Tibial nerve (tissue), 4 donors: ENCODE measurements at places on chromosomes 4 and X.

DNA sequence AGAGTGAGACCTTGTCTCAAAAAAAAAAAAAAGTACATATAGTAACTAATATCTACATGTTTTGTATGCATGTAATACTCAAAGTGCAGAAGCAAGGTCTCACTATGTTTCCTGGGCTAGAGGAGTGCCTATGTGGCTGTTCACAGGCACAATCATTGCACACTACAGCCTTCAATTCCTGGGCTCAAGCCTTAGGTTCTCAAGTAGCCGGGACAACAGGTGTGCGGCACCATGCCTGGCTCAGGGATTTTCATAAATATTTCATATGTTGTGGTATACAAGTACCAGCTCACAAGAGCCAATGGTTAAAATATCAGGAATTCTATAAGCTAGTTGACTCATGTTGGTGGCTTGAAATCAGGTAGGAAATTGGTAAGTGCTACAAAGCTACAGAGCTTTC is 94.8 kb downstream of the LARP7 start:
- DNase-seq: no peak

GRCh38 chr4:23717528-23718248 is 172.2 kb downstream of the PPARGC1A start:
- no peak for DNase-seq

DNA sequence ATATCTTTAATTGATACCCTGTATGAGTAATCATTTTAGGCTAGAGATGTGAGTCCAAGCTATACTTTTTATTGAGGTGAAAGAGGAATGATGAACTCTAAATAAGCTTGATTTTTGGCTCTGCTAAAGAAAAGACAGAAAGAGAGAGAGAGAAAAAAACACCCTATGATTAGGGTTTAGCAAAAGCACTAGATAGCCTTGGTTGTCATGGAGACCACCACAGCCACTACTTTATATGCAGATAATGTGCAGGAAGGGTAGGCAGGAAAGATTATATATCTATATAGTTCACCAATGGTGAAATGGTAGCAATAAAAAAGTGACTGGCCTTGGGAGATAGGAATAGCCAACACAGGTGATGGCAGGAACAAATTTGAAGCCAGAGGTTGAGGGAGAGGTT is 69.9 kb upstream of the CAMK2D start:
- DNase-seq: no peak

DNA sequence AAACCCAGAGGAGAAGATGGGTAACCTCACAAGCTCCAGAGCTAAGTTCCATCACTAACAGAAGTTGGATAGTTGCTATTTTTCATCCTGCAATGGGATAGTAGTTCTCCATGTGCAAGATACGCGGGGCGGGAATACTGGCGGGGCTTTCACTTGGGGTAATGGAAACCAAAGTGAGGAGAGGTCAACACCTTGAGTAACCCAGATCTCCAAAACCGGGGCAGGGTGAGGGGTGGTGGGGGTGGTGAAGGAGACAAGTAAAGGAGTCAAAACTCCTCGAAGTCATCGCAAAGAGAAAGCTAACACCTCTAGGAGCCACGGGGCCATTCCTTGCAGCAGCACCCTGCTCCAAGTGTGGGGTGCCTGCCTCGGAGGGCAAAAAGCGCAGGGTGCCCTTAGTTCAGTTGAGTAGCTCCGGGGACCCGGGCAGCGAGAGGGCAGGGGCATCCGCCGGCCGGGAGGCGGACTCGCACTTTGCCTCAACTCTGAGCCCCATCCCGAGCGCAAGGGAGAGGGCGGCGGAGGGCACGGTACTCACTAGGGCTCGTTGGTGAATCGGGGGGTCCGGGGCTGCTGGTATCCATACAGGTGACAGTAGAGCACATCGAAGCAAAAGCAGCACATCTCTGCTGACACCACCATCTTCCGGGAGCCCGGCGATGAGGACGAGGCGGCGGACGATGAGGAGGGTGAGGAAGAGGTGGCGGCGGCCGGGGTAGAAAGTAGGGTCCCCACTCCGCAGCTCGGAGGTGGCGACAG is 645 bp downstream of the AMMECR1 start:
- no peak for DNase-seq

GRCh38 chr4:104494185-104494584 is 509 bp downstream of the CXXC4 start:
- DNase-seq: no peak

GRCh38 chr4:8009097-8009496 is 69.4 kb upstream of the AFAP1 start:
- DNase-seq: no peak

- no peak for DNase-seq
Observed at GRCh38 chr4:118783887-118784286, 52.0 kb downstream of the SEC24D start.

DNA sequence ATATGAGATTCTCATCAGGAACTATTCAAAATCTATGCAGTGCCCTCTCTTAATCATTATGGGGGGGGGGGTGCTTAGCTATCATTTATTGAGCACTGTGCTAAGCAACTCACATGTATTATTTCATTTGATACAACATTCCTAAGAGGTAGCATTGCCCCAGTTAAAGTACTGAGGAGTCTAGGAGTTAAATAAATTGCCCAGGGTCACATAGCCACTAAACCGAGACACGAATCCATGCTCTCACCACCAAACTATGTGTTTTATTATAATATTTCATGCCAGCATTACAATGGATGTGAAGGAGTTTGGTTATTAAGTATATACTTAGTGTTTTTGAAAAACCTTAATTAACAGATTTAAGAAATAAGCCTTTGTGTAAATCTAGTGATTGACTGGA is 131.4 kb downstream of the CBR4 start:
- DNase-seq: no peak

GRCh38 chr4:139188648-139189416 is 11.8 kb upstream of the ELF2 start:
- no peak for DNase-seq

DNA sequence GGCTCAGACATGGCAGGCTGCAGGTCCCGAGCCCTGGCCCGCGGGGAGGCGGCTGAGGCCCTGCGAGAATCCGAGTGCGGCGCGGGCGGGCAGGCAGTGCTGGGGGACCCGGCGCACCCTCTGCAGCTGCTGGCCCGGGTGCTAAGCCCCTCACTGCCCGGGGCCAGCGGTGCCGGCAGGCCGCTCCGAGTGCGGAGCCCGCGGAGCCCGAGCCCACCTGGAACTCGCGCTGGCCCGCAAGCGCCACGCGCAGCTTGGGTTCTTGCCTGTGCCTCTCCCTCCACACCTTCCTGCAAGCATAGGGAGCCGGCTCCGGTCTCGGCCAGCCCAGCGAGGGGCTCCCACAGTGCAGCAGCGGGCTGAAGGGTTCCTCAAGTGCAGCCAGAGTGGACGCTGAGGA is 97.5 kb downstream of the QDPR start:
- DNase-seq: no peak

- no peak for DNase-seq
Observed at GRCh38 chr4:69716654-69717053, 43.8 kb downstream of the SULT1B1 start.

GRCh38 chr4:89368861-89369260 is 61.3 kb upstream of the GPRIN3 start:
- no peak for DNase-seq

- DNase-seq: no peak
Observed at GRCh38 chr4:76188149-76188548, 25.5 kb downstream of the SCARB2 start.

DNA sequence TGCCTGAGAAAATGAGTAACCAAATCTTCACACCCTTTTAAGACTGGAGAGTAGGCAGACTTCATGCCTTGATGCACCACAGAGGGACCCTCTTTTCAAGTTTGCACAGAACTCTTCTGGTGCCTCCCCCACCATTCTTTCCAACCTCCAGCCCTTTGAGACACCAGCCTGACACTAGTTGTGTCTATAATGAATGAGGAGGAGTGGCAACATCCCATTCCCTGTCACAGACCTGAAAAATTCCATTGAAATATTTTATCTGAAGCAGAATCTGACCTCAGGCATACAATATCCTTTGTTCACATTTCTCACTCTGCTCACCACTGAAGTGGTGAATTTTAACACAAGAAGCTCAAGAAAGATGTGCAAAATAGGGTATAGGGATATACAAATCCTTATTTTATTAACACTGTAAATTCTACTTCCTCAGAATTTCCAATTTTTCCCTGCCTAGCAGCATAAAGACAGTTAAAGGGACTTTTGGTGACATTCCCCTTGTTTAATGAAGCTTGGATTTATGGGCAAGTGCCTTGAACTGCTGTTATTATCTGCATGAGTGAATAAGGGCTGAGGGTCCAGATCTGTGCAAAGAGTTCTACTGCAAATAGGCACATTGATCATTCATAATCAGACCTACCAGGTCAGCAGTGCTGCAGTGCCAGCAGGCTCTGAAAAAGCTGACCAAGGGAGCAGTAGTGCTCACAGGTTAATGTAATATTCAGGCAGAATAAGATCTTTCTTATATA is 149.9 kb upstream of the PAQR3 start:
- DNase-seq: no peak

GRCh38 chr4:100576570-100576969 is 58.7 kb upstream of the EMCN start:
- no peak for DNase-seq

GRCh38 chr4:180696460-180697092 is 1546.6 kb upstream of the TENM3 start:
- DNase-seq: no peak

DNA sequence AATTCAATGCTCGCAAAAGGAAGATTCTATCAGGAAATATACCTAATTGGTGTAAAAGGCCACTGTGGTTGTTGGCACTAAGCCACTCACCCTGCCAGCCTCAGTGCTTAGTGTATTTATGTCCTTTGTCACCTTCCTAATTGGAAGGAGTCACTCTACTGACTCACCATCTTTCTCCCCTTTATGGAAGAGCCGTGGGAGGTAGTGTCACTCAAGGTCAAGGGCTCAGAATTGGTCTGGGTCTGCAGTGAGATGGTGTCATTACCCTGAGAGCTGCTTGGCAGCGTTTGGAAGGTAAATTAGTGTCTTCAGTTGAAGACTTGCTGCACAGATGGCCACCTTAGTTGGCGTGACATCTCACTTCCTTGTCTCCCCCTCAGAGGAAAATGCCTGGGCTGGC is 41.7 kb upstream of the CDKN2AIP start:
- DNase-seq: no peak

GRCh38 chrX:49809891-49810632 is 19.0 kb upstream of the PAGE4 start:
- no peak for DNase-seq

- DNase-seq: no peak
Observed at GRCh38 chr4:177177541-177178081, 132.1 kb upstream of the NEIL3 start.

DNA sequence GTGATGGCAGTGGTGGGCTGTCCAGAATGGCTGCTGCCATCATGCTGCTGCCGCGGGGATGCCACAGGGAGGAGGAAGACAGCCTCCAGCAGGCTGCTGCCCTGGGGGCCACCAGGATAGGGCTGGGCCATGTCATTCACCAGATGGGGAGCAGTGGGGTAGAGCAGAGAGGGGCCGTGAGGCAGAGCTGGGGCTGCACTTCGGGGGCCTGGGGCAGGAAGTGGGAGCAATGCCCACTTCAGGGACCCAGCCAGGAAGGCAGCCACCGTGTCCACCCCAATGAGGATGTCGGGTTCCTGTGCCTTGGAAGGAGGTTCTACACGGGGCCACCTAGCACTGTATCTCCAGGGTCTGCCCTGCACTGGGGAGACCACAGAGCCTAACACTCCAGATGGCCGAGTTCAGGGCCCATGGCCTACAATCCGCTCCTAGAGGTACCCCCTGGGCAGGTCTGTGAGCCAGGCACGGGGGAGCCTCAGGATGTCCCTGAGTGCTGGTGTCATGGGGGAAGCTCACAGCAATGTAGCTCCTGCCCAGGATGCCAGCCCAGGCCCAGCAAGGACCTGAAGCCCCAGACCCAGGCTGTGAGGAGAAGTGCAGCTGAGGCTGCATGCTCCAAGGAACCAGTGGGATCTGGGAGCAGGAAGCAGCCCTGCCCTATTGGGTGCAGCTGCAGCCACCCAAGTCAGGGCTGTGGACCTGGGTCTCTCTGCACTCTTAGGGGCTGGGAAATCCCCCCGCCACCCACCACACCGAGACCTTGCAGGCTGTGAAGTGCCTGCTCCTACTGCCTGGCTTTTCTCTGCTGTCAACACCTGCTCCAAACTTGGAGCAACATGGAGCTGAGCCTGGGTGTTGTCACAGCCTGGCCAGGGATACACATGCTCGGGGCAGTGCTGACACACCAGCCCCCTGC is 140.3 kb downstream of the PDHA2 start:
- no peak for DNase-seq

GRCh38 chrX:153885968-153886903 is at the start of gene L1CAM:
TSS of gene L1CAM (minus strand) at chrX:153886173. CDS start at chrX:153875836, 10,337 bp downstream.
- DNase-seq: no peak

GRCh38 chr4:156775813-156776212 is 195.8 kb downstream of the PDGFC start:
- peak; percentile 28 for DNase-seq

- no peak for DNase-seq
Observed at GRCh38 chr4:83255584-83255983, 29.0 kb downstream of the COQ2 start.

DNA sequence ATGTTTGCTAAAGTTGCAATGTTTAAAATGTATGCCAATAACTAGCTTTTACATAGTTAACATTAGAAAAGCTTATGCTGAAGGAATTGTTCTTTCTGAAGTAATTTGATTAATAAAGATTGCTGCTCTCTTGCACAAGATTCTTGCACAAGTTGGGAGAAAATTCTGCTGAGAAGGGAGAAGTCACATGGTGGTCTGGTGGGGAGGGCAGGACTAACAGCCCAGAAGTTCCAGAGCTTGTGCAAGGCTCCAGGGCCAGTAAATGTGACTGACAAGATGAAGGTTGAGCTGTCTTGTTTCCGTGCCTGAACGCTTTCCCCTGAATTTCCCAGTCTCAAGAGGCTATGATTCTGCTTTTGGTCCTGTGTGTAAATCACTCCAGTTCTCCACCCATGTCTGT is 112.9 kb upstream of the VCX start:
- DNase-seq: no peak

DNA sequence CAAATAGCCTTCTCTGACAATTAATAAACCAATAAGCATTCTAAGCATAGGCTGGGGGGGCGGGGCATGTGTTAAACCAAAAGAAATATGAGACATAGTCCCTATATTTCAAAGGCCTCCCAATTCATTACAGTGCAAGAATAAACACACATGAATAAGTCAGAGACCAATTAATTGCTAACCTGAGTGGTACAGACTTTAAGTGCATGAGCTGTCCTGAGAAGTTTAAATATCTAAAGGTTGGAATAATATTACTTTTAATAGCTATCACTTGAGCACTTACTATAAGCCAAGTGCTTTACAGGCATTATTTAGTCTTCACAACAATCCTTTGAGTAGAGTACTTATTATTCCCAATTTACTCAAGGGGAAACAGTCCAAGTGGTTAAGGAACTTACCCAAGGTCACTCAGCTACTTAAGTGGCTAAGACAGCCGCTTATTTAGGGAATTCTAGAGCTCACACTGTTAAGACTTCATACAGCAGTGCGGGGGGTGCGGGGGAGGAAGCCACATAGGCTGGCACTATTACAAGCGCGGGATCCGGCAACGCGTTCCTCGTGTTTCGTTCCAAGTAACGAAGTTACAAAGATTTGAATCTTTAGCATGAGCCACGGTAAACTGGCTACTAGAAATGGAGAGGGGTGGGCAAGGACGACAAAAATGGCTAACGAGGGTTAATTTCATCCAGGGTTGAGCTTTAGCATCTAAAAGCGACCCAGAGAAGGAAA is 1.4 kb downstream of the THOC2 start:
- DNase-seq: no peak

- DNase-seq: peak; percentile 15
Observed at GRCh38 chr4:121070696-121071639, 1.4 kb downstream of the NDNF start.
